ENCODE measurements at places on chromosomes 1 and 21.
A peak's percentile ranks its signal among the peaks of the same experiment; 100 is the strongest.

DNA sequence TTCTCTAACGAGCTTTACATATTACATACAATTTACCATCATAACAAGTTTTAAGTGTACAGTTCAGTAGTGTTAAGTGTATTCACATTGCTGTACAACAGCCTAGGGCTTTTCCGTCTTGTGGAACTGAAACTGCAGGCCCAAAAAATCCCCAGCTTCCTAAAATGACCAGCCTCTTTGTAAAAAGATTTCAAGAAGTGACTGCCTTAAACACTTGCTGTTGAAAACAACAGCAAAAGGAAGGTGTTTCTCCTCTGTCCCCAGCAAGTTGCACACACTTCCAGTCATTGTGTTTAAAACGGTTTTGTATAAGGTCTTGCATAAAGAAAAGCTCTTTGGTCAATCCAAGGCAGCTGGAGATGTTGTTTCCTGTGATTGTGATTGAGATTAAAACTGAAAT, 16.0 kb upstream of the GBP1 start:
- H3K4me1 ChIP-seq, result no peaks in the 10 kb centered on the region
- H3K27me3 ChIP-seq, result no peaks in the 10 kb centered on the region
- H3K4me3 ChIP-seq, result no peak overlapping the region
- no peak overlapping the region for H3K27ac ChIP-seq
- peaks cover 20% of the 10 kb centered on the region for H3K36me3 ChIP-seq

- H3K4me3 ChIP-seq, result no peak overlapping the region
- no peak overlapping the region for H3K27ac ChIP-seq
- no peaks in the 10 kb centered on the region for H3K27me3 ChIP-seq
- H3K36me3 ChIP-seq, result no peaks in the 10 kb centered on the region
- no peak for DNase-seq
These were observed 14.6 kb upstream of the PARP1 start for GRCh38 chr1:226422478-226422877.

GRCh38 chr1:47866601-47867437, 130.4 kb downstream of the TRABD2B start:
- no peak overlapping the region for H3K27ac ChIP-seq
- H3K4me1 ChIP-seq, result no peaks in the 10 kb centered on the region
- DNase-seq, result no peak
- no peaks in the 10 kb centered on the region for H3K36me3 ChIP-seq

GRCh38 chr1:107141491-107142126, 770 bp downstream of the NTNG1 start:
- peak overlapping the region; percentile 66 for H3K4me3 ChIP-seq
- no peaks in the 10 kb centered on the region for H3K36me3 ChIP-seq
- peak; percentile 38 for DNase-seq
- no peaks in the 10 kb centered on the region for H3K4me1 ChIP-seq
- H3K27ac ChIP-seq, result no peak overlapping the region

DNA sequence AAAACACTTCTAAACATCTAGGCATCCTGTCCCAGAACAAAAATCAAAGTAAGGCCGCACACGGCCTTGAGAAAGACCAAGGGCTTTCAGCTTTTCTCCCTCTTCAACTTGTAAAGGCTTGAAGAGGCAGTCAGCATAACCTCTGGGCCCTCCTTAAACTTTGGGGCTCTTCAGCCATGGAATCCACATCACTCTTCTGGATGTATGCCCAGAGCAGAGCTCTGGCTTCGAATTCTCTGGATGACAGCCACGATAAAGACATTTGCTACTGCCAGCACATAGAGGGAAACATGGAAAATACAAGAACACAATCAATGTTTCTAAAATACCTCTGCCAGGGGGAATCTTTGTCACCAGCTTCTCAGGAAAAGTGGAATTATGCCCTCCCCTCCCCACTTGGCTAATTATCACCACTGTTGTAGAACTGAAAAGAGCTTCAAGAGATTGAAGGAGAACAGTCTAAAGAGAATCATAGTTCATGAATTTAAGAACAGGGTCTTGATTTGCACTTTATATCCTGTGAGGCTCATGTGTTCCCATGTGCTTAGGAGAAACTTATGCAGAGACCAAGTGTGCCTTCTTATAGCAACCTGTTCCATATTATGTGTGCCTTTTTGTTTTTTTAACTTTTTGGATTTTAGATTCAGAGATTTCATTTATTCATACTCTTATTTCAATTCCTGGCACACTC, 39.0 kb upstream of the DPT start:
- no peaks in the 10 kb centered on the region for H3K36me3 ChIP-seq
- no peaks in the 10 kb centered on the region for H3K4me1 ChIP-seq
- no peak for DNase-seq
- H3K4me3 ChIP-seq, result no peak overlapping the region
- H3K27ac ChIP-seq, result no peak overlapping the region

DNA sequence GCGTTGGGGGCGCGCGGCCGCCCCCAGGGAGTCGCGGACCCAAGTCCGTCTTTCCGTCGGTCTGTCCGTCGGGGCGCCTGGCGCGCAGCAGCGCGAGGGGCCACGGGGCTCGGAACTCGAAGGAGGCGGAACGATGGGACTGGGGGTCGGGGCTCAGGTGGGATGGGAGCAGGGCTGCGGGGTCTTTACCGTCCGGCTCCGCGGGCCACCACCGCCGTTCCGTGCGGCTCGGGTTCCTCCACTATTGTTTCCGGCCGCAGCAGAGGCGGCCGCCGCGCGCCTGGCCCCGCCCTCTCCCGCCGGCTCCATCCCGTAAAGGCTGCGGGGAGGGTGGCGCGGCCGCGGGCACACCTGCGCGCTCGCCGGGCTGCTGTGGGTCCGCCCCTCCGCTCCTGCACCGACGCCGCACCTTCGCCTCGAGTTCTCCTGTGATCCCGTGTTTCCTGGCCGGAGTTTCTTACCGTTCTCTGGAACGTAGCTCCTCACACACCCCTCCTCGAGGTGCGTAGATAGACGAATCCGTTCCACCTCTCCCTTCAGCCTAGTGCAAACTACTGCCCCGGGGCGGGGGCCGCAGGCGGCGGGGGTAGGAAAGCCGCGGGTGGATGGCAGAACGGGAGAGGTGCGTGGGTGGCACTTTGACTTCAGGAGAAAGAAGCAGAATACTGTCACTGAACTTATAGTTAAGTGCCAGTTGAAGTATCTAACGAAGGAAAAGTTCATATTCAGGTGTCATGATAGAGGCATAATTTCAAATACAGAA, at the start of gene C21orf91:
Gene C21orf91, minus strand, starts transcription at position 243 of the 763 bp plus-strand sequence. CDS start 1,038 bp downstream, outside the sequence.
- H3K27ac ChIP-seq, result peak within 1 kb of the TSS; percentile 47
- H3K4me3 ChIP-seq, result peak within 1 kb of the TSS; percentile 94
- peaks cover 4% of the 10 kb centered on the region for H3K4me1 ChIP-seq

DNA sequence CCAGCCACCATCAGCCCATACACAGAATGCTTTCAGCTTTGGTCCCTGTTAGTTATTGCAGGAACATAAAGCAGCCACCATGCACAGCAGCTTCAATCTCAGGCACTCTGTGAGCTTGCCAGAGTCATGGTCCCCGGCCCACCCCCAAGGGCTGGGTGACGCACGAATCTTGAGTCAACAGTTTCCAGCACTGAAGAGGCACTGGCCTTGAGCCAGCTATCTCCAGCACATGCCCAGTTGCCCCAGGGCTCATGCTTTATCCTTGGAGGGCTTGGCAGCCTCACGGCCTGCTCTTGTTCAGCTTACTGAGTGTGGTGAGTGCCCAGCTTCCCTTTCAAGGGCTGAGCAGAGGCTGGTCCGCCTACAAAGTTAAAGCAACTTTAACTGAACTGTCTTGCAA, 200.7 kb upstream of the RAB4A start:
- DNase-seq, result no peak
- no peaks in the 10 kb centered on the region for H3K27me3 ChIP-seq
- H3K36me3 ChIP-seq, result no peaks in the 10 kb centered on the region
- H3K4me1 ChIP-seq, result no peaks in the 10 kb centered on the region
- H3K4me3 ChIP-seq, result no peak overlapping the region

GRCh38 chr1:226893936-226894335, 23.5 kb downstream of the PSEN2 start:
- peaks cover 41% of the 10 kb centered on the region for H3K36me3 ChIP-seq
- H3K4me1 ChIP-seq, result no peaks in the 10 kb centered on the region
- H3K27ac ChIP-seq, result no peak overlapping the region
- no peaks in the 10 kb centered on the region for H3K27me3 ChIP-seq

- no peak overlapping the region for H3K27ac ChIP-seq
- no peaks in the 10 kb centered on the region for H3K4me1 ChIP-seq
- no peak overlapping the region for H3K4me3 ChIP-seq
- H3K27me3 ChIP-seq, result no peaks in the 10 kb centered on the region
- H3K36me3 ChIP-seq, result no peaks in the 10 kb centered on the region
- DNase-seq, result no peak
These were observed 26.4 kb upstream of the VPS13D start for GRCh38 chr1:12203216-12204007.

- H3K4me3 ChIP-seq, result no peak overlapping the region
- H3K4me1 ChIP-seq, result no peaks in the 10 kb centered on the region
- H3K27ac ChIP-seq, result no peak overlapping the region
- H3K36me3 ChIP-seq, result peaks cover 3% of the 10 kb centered on the region
- no peak for DNase-seq
- H3K27me3 ChIP-seq, result no peaks in the 10 kb centered on the region
These were observed 197.6 kb upstream of the TMEM51 start for GRCh38 chr1:14955976-14956375.

DNA sequence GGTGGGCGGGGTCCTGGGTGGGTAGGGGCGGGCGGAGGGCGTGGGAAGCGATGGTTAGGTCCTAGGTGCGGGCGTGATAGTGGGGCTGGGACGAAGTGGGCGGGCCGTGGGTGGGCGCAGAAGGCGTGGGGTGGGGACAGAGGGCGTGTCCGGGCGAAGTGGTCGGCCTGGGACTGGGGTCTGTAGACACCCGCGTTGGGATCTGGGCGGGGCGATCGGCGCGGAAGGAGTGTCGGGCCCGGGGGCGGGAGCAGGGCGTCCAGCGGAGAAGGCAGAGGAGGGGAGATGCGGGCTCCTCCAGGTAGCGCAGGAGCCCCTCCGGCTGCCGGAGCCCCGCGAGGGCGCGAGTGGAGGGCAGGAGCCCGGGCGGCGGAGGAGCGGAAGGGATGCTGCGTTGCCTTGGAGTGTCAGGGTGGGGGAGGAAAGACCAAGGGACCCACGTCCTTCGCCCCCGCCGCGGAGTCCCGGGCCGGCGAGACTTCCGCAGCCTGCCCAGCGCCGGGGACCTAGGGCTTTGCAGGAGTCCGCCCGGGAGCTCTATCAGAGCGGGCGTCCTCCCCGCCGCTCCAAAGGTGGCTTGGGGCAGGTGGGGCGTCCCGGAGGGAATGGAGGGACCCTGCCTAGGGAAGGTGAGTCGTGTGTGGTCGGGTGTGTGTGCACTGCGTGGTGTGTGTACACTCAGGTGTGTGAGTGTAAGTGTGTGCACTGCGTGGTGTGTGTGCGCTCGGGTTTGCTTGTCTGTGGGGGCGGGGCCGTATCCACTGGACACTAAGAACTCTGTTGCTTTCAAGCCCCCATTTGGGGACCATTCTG, 27.0 kb upstream of the PRSS38 start:
- peak; percentile 96 for DNase-seq
- peaks cover 5% of the 10 kb centered on the region for H3K27me3 ChIP-seq
- H3K4me3 ChIP-seq, result peak overlapping the region; percentile 71
- no peak overlapping the region for H3K27ac ChIP-seq

- peak overlapping the region; percentile 7 for H3K27ac ChIP-seq
- H3K36me3 ChIP-seq, result peaks cover 12% of the 10 kb centered on the region
- H3K27me3 ChIP-seq, result no peaks in the 10 kb centered on the region
- peak overlapping the region; percentile 41 for H3K4me3 ChIP-seq
- no peak for DNase-seq
These were observed 473.0 kb upstream of the VAMP3 start for GRCh38 chr1:7298145-7298544.

- no peak overlapping the region for H3K4me3 ChIP-seq
- no peaks in the 10 kb centered on the region for H3K36me3 ChIP-seq
These were observed 105.7 kb upstream of the PLPPR5 start for GRCh38 chr1:99110140-99111041.

GRCh38 chr1:209769971-209770370, 14.1 kb downstream of the TRAF3IP3 start:
- H3K4me1 ChIP-seq, result no peaks in the 10 kb centered on the region
- no peak for DNase-seq
- no peak overlapping the region for H3K4me3 ChIP-seq
- no peak overlapping the region for H3K27ac ChIP-seq

- no peaks in the 10 kb centered on the region for H3K4me1 ChIP-seq
- no peak overlapping the region for H3K4me3 ChIP-seq
- H3K36me3 ChIP-seq, result no peaks in the 10 kb centered on the region
- no peaks in the 10 kb centered on the region for H3K27me3 ChIP-seq
These were observed 27.5 kb upstream of the JUN start for GRCh38 chr1:58811303-58811702.

DNA sequence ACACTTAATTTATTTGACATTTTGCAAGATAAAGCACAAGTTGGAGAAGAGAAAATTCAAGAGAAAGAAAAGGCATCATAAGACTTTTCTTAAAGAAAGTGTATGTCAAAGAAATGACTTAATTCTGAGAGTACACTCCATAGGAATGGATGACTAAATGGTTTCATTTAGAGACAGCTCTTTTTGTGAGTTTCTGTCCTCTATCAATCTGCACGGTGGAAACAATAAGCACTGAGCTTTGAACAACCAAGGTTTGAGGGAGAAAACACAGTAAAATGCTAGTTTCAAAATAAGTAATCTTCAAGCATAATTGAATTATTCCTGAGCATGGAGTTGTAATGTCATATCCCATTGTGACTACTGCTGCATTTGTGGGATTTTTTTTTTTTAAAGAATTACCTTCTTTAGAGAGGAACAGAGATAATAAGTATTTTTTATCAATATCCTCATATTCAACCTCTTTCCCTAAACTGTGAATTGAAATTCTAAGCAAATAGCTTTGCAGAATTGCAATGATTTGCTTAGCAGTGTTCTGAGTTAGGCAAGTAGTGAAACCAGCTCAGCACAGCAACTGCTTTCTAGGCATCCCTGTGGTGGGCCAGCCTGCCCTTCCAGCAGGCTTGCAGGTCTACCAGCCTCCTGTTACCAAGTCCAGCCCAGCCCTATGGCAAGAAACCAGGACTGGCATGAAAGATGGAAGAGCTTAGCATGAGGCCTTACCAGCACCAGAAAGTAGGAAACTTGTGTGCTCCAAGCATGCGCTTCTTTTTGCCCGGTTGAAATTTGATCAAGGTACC, 38.2 kb downstream of the KCNJ6 start:
- no peak overlapping the region for H3K4me3 ChIP-seq
- DNase-seq, result no peak
- no peaks in the 10 kb centered on the region for H3K27me3 ChIP-seq
- no peaks in the 10 kb centered on the region for H3K4me1 ChIP-seq

DNA sequence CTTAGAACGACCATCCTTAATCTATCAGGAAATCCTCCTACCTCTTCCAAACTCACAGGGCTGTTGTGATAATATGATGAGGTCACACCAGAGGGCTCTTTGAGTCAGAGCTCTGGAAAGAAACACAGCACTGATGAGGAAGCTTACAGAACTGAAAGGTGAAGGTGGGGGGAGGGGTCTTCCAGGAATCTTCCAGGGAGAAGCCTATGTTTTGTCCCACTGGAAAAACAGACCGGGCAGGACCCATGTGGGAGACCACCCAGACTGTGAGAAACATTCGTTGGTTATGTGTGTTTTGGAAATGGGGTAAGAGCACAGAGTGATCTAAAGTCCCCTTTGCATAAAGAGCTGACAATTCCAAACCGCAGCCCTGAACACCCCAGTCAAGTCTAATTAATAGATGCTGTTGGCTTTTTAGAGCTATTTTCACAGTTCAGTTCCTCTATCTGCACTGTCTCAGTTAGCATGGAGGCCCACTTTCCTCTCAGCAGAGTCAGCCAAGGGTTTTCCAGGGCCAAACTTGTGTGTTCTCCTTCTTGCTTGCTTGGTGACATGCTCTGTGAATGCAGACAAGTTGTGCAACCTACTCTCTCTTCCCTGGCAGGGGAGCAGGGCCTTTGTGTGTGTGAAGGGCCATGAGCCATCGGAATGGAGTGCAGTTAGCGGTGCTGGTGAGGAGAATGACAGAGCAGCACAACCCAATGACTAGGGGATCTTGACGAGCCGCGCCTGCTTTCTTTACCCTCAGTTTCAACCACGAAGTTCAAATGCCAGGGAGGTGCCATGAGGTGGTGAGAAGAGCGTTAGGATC, 12.3 kb downstream of the PHLDA3 start:
- peak; percentile 31 for DNase-seq
- no peaks in the 10 kb centered on the region for H3K27me3 ChIP-seq
- H3K4me3 ChIP-seq, result no peak overlapping the region
- H3K4me1 ChIP-seq, result peaks cover 8% of the 10 kb centered on the region

All from H9 (cell line).